Posterior vena cava (tissue), 2 donors: ENCODE measurements at places on chromosomes 11 and 22. TPM values are rescaled to one million over a fixed set of nuclear protein-coding genes. Genes with fewer than 3 reads are reported as not detected.
A peak's percentile ranks its signal among the peaks of the same experiment; 100 is the strongest.

Gene CBY1
- total RNA-seq: 22.3 TPM

Gene P4HA3
- total RNA-seq: 5.6 TPM

Gene VPS37C
- 21.6 TPM for total RNA-seq

Gene EFCAB6
- total RNA-seq: 2.0 TPM

Gene FAM227A
- total RNA-seq: 0.83 TPM

Gene KDELR3
- 23.1 TPM for total RNA-seq

Gene CCDC34
- total RNA-seq: 2.8 TPM

Gene MS4A15
- total RNA-seq: not detected

Gene OR52I1
- not detected for total RNA-seq

Gene GNAZ
- 34.3 TPM for total RNA-seq

Gene TEAD1
- 59.2 TPM for total RNA-seq

Gene OR2AG1
- total RNA-seq: not detected

Gene OAF
- total RNA-seq: 44.1 TPM

Gene KRTAP5-9
- total RNA-seq: 0.37 TPM

Gene KDM4E
- total RNA-seq: not detected

Gene ISX
- not detected for total RNA-seq

DNA sequence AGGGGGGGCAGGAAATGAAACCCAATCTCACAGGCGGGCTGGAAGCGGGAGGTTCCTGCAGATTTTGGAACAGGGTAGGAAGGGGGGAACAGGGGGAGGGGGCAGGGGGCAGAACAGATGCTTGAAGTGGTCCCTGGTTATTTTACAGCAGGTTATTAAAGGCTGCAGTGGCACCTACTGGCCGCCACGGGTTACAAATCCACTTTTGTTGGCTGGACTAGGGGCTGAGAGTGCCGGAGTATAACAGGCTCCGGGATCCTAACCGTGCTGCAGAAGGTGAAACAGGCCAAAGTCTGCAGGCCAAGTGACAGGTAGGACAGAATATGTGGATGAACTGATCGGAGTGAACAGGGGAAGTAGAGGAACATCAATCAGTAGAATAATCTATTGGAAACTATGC, 2.5 kb downstream of the ROBO3 start:
- DNase-seq: no peak

GRCh38 chr22:33883961-33884808, 36.1 kb downstream of the LARGE1 start:
- DNase-seq: peak; percentile 31

DNA sequence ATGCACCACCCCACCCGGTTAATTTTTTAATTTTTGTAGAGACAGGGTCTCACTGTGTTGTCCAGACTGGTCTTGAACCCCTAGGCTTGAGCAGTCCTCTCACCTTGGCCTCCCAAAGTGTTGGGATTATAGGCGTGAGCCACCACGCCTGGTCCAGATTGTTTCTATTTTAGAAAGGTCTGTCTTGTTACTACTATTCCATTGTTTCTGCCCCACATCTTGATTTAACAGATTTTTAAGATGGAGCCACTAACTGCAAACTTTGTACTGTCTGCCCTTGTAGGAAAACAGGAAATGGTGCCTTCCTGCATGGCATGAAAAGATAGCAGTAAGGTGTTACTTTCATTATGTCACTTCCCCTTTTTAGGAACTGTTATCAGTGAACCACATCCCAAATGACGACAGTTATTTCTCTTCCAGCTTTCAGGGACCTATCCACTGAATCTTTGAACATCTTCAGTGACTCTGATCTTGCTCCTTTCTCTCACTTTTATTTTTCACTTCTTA, 23.2 kb downstream of the TAF1D start:
- no peak for DNase-seq

DNA sequence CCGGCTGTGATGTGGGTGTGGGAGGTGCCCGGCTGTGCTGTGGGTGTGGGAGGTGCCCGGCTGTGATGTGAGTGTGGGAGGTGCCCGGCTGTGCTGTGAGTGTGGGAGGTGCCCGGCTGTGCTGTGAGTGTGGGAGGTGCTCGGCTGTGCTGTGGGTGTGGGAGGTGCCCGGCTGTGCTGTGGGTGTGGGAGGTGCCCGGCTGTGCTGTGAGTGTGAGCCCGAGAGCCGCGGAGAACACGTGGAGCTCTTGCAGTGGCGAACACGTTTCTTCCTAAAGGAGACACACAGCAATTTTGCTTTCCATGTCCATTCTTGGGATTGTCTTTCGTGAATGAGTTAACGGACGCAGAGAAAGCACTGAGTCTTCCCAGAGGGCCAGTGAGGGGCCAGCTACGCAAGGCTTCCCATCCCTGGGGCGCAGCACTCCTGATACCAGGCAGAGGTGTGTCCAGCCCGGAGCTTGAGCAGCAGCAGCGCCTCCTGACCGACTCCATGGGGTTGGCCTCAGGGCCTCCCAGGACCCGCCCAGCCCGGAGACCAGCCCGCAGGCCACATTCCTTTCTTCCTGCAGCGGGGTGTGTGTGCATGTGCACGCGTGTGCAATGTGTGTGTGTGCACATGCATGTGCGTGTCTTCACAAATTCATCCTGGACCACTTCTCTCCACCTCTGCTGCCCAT, 245.0 kb upstream of the B3GAT1 start:
- peak; percentile 58 for DNase-seq

DNA sequence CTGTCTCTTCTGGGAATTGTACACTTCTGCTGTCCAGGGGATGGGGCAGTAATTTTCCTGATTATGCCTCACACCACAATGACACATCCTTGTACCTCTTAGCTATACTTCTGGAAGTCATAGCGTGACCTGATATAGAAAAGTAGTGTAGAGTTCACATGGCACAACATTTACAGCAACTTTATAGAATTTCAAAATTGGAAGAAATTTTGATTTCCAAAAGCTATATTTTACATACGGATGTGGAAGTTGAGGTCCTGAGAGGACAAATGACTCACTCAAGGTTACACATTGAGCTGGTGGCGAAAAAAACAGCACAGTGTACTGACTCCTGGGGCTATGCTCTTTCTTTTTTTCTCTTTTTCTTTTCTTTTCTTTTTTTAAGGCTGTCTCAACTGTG, 6.3 kb upstream of the CYP2R1 start:
- DNase-seq: no peak

DNA sequence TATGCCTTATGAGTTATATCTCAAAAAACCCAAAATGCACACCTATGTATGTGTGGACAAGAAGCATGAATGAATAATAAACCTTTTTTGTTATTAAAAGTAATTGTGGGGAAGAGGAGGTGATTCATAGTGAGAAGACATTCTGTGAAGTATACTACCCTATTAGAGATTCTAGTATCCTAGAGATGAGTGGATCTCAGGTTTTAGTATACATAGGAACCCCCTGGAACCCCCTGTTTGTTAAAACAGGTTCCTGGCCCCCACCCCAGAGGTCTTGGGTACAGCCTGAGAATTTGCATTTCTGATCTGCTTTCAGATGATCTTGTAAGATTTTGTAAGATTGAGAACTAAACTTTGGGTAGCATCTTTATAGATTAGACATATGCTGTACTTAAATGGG, 17.5 kb downstream of the NUCB2 start:
- no peak for DNase-seq

GRCh38 chr11:83007909-83008580, 63.7 kb downstream of the RAB30 start:
- no peak for DNase-seq

- DNase-seq: no peak
These were observed 74.4 kb upstream of the ARHGAP32 start for GRCh38 chr11:129266536-129266935.

GRCh38 chr22:46972901-46973831, 210.7 kb downstream of the TBC1D22A start:
- DNase-seq: peak; percentile 38

DNA sequence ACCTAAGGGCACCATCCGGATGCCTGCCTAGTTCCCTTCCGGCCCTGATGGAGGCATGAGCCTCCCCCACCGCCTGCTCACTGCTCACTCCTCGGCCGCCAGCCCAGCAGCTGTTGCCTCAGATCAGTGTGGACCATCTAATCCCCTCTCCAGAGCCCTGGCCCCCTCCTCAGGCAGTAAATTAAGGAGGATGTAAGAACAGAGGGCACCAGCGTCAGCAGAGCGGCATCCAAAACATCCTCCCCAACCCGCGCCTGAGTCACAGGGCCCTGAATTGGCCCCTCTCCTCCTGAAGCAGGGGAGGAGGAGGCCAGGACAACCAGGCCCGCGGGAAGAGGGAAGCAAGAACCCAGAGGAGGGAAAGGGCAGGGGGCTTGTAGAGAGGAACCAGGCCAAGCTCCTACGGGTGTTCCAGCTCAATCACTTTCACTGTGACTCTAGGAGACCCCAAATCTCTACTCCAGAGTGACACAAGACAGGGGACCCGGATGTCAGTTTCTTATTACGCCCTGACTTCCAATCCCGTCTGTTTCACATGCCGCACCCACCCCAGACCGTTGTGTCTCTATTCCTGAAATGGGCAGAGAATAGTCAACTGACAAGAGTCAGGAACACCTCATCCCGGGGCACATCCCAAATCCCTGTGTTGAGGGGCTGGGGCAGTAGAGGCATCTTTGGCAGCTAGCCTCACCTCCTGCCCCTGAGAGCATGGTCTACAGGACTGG, 31.3 kb upstream of the MYOD1 start:
- DNase-seq: no peak

DNA sequence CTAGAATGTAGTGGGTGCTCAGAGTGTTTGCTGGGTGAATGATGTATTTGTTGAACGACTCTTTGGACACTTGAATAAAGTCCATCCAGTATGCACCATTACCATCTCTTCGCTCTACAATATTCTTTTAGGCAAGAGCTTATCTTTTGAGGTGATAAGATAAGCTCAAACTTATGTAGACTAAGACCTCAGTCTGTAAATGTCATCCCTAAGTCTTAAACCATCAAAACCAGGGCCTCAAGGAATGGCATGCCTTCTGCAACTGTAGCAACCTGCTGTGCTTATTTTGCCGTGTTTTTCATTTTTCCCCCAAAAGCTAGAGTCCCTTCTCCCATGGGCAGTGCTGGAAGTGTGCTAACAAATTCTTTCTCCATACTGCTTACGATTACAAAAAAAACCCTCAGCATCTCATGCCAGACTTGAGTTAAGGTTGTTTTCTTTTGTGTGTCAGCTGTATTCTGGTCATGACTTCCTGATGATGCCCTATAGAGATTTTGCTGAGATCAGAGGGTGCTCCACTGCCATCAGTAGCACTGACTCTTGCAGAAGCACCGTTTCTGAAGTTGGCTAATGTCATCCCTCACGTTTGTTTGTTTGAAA, 27.8 kb downstream of the LIMK2 start:
- DNase-seq: no peak

- no peak for DNase-seq
These were observed 92.3 kb upstream of the PAX6 start for GRCh38 chr11:31903225-31904074.

DNA sequence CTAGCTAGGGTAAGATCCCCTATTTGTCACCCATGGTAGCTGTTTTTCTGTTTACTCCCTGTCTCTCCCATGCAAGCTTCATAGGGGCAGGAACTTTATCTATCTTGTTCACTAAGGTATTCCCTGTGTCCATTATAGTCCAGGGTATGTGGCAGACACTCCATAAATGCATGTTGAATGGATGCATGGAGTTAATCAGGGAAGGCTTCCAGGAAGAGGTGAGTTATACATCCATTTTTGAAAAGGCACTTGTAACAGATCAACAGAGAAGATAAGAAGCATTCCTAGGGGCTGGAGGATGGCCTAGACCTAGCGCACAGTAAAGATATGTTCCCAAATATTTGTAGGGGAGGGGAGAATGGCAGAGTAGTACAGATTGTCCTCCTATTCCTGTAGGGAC, 130.3 kb downstream of the BUD13 start:
- DNase-seq: no peak

GRCh38 chr11:119015054-119015611, 3.0 kb downstream of the RPS25 start:
- no peak for DNase-seq

- no peak for DNase-seq
These were observed 303.6 kb downstream of the OPCML start for GRCh38 chr11:133228471-133229329.

- DNase-seq: peak; percentile 24
These were observed 3.7 kb downstream of the SNRPD3 start for GRCh38 chr22:24559471-24559870.

GRCh38 chr11:34585735-34586487, 35.0 kb upstream of the EHF start:
- DNase-seq: no peak

DNA sequence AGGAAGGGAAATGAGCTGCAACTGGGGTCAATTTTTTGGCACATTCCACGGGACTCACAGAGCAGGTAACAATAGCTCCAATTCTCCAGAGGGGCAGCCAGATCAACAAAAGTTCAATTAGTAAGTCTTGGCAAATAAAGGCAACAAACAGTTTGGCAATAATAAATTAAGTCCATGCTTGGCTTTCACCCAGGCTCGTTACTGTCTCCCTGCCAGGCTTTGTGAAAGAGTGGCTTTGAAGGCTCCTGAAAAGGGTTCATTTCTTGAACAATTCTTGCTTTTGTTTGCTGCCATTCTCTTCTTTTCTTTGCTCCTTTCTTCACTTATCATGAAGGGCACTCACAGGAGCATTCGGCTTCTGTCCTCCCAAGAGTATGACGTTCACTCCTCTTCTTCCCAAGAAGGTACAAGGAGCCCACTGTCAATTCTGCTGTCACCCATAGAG, 123.3 kb downstream of the APIP start:
- no peak for DNase-seq

GRCh38 chr11:68043349-68044144, 4.7 kb downstream of the TCIRG1 start:
- no peak for DNase-seq
